ENCODE measurements at places on chromosomes 2 and 18. TPM values are rescaled to one million over a fixed set of nuclear protein-coding genes. Genes with fewer than 3 reads are reported as not detected.

The ITPRIPL1 gene
- not detected for total RNA-seq

The HRH4 gene
- total RNA-seq = not detected

The CRYGC gene
- not detected for total RNA-seq

The MTLN gene
- 70.4 TPM for total RNA-seq

The FER1L5 gene
- total RNA-seq = not detected

The SERPINB13 gene
- not detected for total RNA-seq

The RPRM gene
- not detected for total RNA-seq

The COL4A3 gene
- total RNA-seq = 13.4 TPM

The PJVK gene
- 1.7 TPM for total RNA-seq

The TUBB6 gene
- 51.1 TPM for total RNA-seq

The SLC4A3 gene
- not detected for total RNA-seq

The KCNG2 gene
- total RNA-seq = 3.2 TPM

The TOGARAM2 gene
- 0.09 TPM for total RNA-seq
